Mucosa of descending colon (tissue), 3 donors: ENCODE measurements at places on chromosomes 2 and 18. TPM values are rescaled to one million over a fixed set of nuclear protein-coding genes. Genes with fewer than 3 reads are reported as not detected.

DNA sequence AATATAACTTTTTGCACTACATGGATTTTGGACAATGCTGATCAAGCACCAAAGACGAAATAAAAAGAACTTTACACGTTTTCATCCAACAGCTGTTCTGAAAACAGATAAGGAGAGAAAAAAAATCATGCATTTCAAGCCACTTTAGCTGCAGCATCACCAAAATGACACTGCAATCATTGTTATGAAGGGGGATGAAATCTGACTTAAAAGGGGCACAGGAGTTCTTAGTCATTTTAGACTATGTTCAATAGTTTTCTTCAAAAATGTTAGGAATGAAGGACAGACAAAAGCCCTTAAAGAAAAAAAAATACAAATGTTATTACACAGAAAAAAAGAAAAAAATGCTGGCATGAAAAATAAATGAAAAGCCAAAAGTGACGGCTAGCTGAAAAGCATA is 71.2 kb downstream of the CUL3 start:
- DNase-seq: no peak

DNA sequence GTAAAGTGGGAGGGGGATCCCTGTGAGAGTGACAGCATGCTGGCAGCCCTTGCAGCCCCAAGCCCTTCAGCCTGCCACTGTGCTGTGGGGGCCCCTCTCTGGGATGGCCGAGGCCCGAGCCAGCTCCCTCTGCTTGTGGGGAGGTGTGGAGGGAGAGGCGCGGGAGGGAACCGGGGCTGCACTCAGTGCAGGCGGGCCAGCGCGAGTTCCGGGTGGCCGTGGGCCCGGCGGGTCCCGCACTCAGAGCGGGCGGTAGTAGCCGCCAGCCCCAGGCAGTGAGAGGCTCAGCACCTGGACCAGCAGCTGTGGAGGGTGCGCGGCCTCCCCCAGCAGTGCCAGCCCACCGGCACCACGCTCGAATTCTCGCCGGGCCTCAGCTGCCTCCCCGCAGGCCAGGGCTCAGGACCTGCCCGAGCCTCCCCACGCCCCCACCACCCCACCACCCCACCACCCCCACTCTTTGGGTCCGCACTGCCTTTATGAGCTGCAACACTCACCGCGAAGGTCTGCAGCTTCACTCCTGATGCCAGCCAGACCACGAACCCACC is 208.1 kb downstream of the CDH19 start:
- no peak for DNase-seq

The KDSR gene
- total RNA-seq: 51.4 TPM

GRCh38 chr2:205702576-205702975 is 20.3 kb downstream of the NRP2 start:
- DNase-seq: no peak

The CXCR4 gene
- total RNA-seq: 3.9 TPM

- no peak for DNase-seq
Measured at GRCh38 chr2:40096360-40096759, 317.3 kb upstream of the THUMPD2 start.

DNA sequence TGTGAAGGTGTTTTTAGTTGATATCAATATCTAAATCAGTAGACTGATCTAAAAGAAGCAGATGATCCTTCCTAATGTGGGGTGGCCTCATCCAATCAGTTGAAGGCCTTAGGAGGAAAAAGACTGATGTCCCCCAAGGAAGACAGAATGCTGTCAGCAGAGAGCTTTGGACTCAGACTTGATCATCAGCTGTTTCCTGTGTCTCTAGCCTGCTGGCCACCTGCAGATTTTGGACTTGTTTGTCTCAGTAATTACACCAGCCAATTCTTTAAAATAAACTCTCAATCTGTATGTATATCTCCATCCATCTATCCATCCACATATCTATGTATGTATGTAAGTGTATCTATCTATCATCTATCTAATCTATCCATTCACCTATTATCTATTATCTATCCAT is 301.3 kb downstream of the LPIN1 start:
- DNase-seq: no peak

- no peak for DNase-seq
Measured at GRCh38 chr2:65999103-65999502, 435.8 kb upstream of the MEIS1 start.

The TMEM169 gene
- 0.76 TPM for total RNA-seq

DNA sequence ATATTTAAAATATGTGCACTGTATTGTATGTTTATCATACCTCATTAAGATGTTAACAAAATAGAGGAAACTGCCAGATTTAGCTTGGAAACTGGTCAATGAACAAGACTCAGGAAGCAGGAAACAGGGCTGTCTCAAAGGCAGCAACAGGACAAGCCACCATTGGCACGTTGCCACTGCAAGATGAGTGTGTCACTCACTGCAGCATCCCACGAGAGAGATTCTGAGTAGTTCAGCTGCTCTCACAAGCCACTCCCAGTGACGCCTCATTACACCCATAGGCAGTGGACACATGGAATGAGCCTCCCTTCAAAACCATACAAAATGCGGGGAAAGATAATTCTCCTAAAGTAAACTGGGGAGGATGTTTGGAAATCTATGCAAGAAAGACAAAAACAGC is 181.9 kb upstream of the DLGAP1 start:
- no peak for DNase-seq
